Activated CD4-positive, alpha-beta memory T cell treated with anti-CD3 and anti-CD28 coated beads, Interleukin-2, amount 10 ng/mL, durations not matched to agents 7 days and 5 days (primary cell): ENCODE measurements at places on chromosomes 16 and 17. TPM values are rescaled to one million over a fixed set of nuclear protein-coding genes. Genes with fewer than 3 reads are reported as not detected.

DNA sequence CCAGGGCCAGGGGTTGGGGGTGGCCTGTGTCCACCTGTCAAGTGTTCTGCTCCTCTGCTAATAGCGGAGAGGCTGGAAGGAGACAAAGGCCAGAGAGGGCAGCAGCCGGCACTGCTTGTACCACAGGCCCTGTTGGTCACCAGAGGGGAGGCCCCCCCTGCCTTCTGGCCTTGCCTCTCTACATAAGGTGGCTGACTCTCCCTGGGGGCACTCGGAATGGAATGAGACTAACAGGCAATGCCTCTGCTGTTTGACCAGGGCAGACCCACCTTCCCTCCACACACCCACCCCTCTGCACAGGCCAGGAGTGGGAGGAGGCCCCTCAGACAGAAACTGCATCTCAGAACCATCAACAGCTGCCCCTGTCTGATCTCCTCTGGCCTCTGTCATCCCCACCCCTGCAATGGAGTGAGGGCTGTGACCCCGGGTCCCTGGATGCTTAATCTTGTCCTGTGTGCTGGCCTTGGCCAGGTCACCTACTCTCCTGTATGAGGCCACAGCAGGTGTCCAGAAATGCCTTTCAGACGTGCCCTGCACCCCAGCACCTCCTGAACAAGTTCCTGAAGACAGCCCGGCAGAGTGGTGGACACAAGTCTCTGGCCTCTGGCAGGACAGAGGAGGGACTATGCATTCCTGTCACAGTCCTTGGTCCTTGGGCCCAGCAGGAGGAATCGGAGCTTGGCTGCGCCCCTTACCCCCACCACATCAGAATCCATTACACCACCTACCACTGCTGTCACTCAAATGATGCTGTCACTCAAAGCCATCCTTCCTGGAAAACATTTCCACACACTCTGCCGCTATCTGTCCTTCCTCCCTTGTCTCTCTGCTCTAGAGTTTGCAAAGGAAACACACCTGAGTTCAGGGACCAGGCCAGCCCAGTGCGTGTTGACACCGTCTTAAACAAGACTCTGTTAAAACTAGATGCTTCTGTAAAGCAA lies 107.5 kb upstream of the ZNF750 start:
- no peaks in the 10 kb centered on the region for H3K27me3 ChIP-seq
- H3K4me3 ChIP-seq, result no peak overlapping the region
- peaks cover 65% of the 10 kb centered on the region for H3K36me3 ChIP-seq
- H3K4me1 ChIP-seq, result no peaks in the 10 kb centered on the region

The PDILT gene
- not detected for total RNA-seq

GRCh38 chr16:27230562-27231001 lies 27.3 kb downstream of the KDM8 start:
- H3K4me1 ChIP-seq, result peaks cover 85% of the 10 kb centered on the region
- peak; percentile 90 for DNase-seq
- H3K36me3 ChIP-seq, result peaks cover 63% of the 10 kb centered on the region
- peak overlapping the region; percentile 100 for H3K27ac ChIP-seq
- H3K27me3 ChIP-seq, result no peaks in the 10 kb centered on the region
- H3K4me3 ChIP-seq, result peak overlapping the region; percentile 71

DNA sequence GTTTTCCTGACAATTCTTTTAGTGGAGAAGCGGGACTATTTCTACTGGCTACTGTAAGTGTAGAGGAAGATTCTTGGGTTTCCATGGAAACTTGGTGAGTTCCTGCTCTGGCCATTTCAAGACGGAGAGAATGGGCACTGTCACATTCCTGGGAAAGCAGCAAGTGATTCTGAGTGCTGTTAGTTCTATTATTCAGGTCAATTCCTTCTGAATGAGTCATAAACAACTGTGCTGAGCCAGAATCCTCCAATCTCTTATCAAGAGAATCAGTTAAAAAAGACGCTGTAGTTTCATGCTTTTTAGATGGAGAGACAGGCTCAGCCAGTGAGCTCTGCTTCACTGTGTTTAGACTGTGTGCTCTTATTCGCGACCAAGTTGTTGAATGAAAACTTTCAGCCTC lies 19.6 kb downstream of the AKAP10 start:
- DNase-seq, result no peak
- peaks cover 32% of the 10 kb centered on the region for H3K4me1 ChIP-seq
- H3K27ac ChIP-seq, result no peak overlapping the region
- H3K36me3 ChIP-seq, result peaks cover 57% of the 10 kb centered on the region
- no peak overlapping the region for H3K4me3 ChIP-seq

DNA sequence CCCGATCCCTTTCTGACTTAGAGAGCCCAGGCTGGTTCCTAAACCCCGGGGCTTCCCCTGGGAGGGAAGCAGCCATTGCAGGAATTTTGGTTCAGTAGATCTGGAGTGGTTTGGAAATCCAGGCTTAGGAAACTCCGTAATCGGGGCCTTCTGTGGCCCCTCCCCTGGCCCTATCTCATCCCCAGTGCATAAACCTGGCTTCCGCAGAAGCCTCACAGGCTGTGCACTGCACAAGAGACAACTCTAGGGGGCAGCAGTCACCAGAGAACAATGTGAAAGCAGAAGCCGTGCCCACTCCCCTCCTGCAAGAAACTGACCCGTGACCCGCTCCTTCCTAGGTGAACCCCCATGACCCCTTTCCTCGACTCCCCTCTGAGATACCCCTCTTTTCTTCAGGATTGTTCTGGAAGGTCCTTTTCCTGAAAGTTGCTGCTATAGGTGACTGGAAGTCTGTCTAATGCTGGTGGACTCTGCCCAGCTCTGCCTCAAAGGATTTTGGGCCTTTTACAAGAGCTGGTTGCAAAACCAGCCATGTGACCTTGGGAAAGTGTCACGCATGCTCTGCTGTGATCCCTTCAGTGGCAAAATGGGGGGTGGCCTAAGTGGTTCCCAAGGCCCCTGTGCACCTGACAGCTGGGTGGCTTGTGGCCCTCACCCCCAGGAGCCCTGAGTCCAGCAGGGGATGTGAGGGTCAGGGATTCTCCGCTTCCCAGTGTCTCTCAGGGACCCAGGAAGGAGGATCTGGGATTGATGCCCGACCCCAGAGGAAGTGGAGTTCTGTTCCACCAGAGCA lies 14.4 kb downstream of the GUCY2D start:
- H3K27ac ChIP-seq, result no peak overlapping the region
- DNase-seq, result peak; percentile 66
- H3K27me3 ChIP-seq, result peaks cover 26% of the 10 kb centered on the region
- no peaks in the 10 kb centered on the region for H3K36me3 ChIP-seq
- H3K4me1 ChIP-seq, result peaks cover 11% of the 10 kb centered on the region

DNA sequence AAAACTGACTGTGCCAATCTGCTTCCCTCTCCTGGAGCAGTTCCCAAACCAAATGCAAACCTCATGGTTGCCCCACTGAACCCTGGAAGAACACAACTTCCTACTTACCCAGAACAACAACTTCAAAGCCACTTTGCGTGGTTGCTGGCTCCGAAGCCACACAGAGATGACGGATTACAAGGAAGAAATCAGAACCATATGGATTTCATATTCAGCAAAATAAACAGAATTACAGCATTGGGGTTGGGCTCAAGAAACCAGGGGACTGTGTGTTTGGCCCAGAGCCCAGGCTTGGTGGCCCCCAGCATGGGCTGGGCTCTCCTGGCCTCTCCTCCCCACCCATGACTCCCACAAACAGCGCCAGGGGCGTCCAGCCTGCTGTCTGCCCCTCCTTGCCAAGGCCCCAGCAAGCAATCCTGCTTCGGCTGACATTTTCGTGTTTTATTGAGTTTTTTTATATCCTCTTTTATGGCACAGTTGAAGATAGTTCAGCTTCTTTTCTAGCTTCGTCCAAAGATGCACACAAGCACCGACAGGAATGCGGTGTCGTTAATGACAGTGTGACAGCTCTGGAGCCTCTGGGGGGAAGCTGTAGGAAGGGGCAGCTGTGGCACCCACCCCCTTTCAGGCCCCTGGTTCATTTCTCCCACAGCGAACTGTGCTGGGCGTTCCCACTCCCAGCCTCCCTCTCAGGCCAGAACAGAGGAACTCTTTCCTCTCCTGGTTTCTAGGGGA lies 137.1 kb downstream of the GAS7 start:
- H3K27me3 ChIP-seq, result no peaks in the 10 kb centered on the region
- H3K27ac ChIP-seq, result no peak overlapping the region
- H3K4me1 ChIP-seq, result no peaks in the 10 kb centered on the region
- H3K4me3 ChIP-seq, result no peak overlapping the region
- no peaks in the 10 kb centered on the region for H3K36me3 ChIP-seq

DNA sequence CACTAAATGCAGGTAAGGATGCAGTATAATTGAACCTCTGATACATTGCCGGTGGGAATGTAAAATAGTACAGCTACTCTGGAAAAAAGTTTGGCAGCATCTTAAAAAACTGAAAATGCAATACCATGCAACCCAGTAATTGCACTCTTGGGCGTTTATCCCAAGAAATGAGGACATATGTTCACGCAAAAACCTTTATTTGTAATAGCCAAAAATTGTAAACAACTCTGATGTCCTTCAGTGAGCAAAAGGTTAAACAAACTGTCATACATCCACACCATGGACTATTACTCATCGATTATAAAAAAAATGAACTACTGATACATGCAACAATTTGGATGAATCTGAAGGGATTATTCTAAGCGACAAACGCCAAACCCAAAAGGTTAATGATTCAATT lies 16.9 kb downstream of the SYNRG start:
- DNase-seq, result no peak
- no peak overlapping the region for H3K27ac ChIP-seq
- H3K27me3 ChIP-seq, result no peaks in the 10 kb centered on the region
- peaks cover 21% of the 10 kb centered on the region for H3K4me1 ChIP-seq
- H3K36me3 ChIP-seq, result peaks cover 78% of the 10 kb centered on the region
- H3K4me3 ChIP-seq, result no peak overlapping the region

DNA sequence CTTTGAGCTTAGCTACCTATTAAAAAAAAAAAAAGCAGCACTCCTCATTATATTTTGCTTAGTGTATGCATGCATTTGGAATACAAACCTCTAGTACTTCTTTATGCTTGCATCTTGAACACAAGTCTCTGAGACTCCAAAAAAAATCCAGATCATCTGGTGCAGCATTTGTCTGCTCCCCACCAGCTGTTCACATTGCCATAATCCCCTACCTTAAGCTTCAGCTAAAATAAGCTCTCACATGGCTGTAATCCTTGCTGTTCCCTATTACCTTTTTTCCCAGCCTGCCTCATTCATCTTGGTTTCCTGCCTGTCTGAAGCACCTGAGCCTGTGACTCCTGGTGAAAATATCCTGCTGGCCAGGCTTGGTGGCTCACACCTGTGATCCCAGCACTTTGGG lies 7.5 kb upstream of the NFATC2IP start:
- peaks cover 2% of the 10 kb centered on the region for H3K27me3 ChIP-seq
- DNase-seq, result no peak

GRCh38 chr17:64196601-64197000 lies 66.5 kb downstream of the TEX2 start:
- no peaks in the 10 kb centered on the region for H3K27me3 ChIP-seq
- H3K27ac ChIP-seq, result no peak overlapping the region
- H3K4me1 ChIP-seq, result peaks cover 17% of the 10 kb centered on the region
- DNase-seq, result no peak
- H3K36me3 ChIP-seq, result peaks cover 9% of the 10 kb centered on the region
- H3K4me3 ChIP-seq, result no peak overlapping the region

GRCh38 chr17:60391471-60392041 lies 377 bp downstream of the USP32 start:
- no peak for DNase-seq
- H3K36me3 ChIP-seq, result no peaks in the 10 kb centered on the region
- H3K27ac ChIP-seq, result peak overlapping the region; percentile 90
- H3K4me1 ChIP-seq, result peaks cover 49% of the 10 kb centered on the region
- H3K4me3 ChIP-seq, result peak overlapping the region; percentile 94
- H3K27me3 ChIP-seq, result no peaks in the 10 kb centered on the region

DNA sequence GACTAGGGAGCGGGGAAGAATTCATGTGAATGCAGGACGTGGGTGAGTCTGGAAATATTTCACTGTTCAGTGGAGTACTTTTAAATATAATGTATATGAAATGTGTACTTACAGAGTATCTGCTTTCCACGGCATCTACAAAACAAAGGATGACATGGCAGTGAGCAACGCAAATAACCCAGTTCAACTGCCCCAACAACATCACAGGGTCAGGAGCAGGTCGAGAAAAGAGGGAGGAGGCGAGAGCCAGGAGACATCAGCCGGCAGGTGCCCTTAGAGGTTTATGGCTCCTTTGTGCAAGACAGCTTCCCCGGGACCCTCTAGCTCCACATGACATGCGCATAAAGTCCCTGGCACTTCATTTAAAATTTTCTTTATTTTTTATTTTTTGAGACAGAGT lies 61.1 kb downstream of the PECAM1 start:
- peaks cover 3% of the 10 kb centered on the region for H3K4me1 ChIP-seq
- H3K4me3 ChIP-seq, result no peak overlapping the region
- H3K27ac ChIP-seq, result no peak overlapping the region
- H3K27me3 ChIP-seq, result no peaks in the 10 kb centered on the region

DNA sequence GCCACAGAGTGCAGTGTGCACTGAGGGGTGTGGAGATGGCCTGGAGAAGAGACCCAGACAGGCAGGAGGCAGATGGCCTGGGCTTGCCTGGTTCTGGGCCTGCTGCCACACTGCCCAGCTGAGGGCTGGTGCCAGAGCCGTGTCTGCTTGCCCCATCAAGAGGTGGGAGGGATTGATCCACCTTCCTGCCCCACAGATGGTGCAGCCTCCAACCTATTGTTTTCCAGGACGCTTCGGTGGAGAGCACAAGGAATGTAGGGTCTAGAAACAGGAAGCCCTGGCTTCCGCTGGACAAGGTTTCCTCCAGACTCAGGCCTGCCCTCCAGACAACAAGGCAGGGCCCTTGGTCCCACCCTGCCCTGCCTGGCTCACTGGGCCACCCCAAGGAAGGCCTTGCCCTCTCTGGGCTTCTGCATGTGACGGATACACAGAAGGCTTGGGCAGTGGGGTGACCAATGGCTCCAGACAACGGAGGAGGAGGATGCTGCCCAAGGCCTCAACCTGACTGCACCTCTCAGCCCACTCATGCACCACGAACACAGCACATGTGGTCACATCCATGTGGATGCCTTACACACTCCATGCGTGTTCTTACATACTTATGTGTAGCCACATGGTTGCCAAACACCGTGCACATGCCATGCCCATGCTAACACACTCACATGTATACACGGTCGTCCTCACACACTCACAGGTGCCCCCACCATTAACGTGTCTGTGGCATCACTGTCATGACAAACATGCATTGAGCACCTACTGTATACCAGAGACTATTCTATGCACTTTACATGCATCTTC lies 6.5 kb upstream of the CDH5 start:
- H3K4me1 ChIP-seq, result peaks cover 6% of the 10 kb centered on the region
- H3K27me3 ChIP-seq, result peaks cover 54% of the 10 kb centered on the region

DNA sequence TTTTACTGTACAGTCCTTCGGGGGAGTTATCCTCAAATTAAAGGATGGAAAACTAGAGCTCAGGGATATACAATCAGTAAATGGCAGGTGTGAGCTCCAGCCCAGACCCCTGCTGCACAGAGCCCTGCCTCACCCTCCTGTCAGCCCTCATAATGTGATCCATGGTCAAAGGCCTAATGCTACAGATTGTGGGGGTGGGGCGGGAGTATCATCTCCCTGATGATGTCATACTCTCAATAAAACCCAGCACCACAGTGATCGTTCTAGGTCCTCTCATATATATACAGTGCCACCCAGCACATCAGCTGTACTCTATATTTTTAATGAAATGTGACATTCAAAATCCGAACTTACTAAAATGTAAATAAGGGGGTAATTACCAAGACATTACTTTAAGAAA lies 61.5 kb downstream of the SLC39A11 start:
- H3K27me3 ChIP-seq, result no peaks in the 10 kb centered on the region
- no peaks in the 10 kb centered on the region for H3K4me1 ChIP-seq
- no peak overlapping the region for H3K27ac ChIP-seq
- DNase-seq, result no peak
